ENCODE measurements at places on chromosomes 7 and 10. TPM values are rescaled to one million over a fixed set of nuclear protein-coding genes. Genes with fewer than 3 reads are reported as not detected.

The CRHR2 gene
- 0.20 TPM for total RNA-seq

The NYAP1 gene
- total RNA-seq, result 1.7 TPM

The HHEX gene
- 3.9 TPM for total RNA-seq

The HBP1 gene
- total RNA-seq, result 149 TPM

The PRPF18 gene
- 30.1 TPM for total RNA-seq

GRCh38 chr10:31936933-31937332 is 8.3 kb upstream of the ARHGAP12 start:
- no peak for DNase-seq

- no peak for DNase-seq
Observed at GRCh38 chr10:3872712-3873329, 87.8 kb upstream of the KLF6 start.

DNA sequence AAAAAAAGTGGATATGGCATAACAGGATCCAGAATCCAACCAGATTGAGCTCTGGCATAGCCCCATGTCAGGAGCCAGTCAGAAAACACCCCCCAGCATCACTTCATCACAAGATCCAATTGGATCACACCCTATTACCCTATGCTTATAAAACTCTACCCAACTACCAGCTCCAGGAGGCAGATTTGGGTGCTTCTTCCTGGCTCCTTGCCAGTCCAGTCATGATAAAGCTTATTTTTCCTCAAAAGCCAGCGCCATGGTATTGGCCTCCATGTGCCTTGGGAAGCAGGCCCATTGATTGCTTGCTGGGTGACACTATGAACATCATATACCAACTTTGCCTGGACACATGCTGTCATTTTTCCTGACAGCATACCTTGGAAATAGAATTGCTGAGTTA is 281.4 kb upstream of the MKLN1 start:
- no peak for DNase-seq

DNA sequence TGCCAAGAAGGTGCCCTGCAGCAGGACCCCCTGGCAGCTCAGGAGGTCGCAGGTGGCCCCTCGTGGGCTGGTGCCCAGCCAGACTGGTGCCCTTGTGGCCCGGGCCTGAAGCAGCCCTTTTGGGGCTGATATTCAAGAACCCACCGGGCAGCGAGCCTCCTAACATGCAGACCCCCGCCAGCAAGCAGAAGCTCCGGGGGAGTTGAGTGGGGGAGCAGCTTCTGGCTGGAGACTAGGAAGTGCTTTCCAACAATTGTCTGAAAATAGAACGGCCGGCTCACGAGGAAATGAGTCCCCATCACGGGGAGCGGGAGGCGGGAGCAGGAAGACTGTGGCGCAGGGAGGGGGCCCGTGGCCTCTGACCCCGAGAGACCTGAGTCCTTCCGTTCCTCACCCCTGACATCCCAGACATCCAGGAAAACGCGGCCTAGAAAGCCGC is 9.5 kb upstream of the INTS1 start:
- no peak for DNase-seq

DNA sequence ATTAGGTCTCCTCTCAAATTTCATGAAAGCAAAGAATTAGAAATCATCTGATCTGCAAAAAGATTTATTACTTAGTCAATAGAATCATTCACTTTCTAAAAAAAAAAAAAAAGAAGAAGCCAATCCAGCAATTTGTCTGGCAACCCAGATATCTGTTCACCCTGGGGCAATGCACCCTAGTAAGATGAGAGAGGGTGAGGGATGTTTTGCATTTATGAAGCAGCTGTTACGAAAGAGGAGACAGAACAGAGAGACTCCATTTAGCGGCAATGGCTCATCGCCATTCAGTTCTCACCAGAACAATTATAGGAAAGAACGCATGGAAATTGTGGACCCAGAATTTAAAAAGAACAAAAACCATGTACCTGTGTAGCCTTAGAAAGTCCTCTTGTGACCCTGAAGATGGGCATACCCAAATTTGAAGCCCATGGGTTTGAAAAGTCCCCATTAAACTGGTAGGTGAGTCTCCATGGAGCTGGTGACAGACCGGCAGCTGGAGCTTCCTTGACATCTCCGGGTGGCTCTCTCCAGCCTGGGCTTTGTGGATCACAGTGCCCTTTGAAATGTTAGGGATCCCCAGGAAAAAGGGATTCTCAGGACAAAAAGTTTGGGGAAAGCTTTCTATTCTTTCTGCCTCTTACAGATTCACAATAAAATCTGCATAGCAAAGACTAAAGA is 45.5 kb upstream of the CCDC3 start:
- DNase-seq, result peak; percentile 62

DNA sequence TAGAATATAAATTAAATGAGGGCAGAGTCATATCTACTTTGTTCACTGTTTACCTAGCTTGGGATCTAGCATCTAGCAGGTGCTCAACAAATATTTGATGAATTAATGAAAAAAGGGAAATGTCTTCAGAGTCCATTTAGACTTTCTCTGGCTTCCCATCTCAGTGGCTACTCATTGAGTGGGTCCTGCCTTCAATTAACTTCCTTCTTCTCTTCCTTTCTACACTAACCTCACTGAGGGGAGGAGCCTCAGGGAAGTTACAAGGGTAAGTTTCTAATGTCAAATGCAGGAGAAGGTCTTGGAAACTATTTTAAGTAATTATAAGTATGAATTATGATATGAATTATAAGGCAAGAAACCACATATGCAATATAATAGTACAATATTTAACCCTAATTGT is 28.2 kb upstream of the MPP7 start:
- no peak for DNase-seq

GRCh38 chr10:15725603-15726002 is 5.9 kb upstream of the ITGA8 start:
- peak; percentile 36 for DNase-seq

All from skin of body (tissue), 3 donors.